ENCODE measurements at places on chromosomes 13 and 19. TPM values are rescaled to one million over a fixed set of nuclear protein-coding genes. Genes with fewer than 3 reads are reported as not detected.

DNA sequence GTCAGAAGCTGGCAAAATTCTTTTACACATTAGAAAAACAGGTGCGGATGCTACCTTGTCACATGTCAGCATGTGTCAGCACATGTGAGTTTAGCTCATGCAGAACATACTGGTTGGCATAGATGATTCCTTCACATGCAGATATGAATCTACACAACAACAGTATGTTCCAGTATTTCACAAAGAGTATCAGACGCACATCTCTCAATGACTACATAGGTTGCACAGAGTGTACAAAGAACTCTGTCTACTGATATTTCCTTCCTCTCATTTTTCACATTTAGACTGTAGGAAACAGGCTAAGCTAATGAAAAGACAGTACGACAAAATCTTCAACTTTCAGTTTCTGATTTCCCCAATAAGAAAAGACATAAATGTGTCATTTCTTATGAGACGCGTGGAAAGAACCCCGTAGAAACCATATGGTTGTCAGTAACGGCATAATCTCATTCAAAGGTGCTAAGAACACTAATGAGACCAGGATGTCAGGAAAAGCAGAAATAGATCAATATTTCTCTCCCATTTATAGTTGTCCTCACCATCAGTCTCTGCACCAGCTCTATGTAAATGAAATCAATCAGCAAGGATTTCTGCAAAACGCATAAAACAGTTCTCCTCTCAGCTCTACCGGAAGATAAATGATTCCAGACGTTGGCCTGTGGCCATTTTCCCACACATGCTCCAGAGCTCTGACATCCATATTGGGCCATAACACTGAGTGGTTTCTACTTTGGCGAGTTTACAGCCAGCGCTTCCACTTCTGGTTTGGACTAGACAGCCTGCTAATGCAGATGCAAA, 81.2 kb downstream of the STARD13 start:
- DNase-seq = no peak

- DNase-seq = no peak
These were observed 1064.4 kb downstream of the UQCRFS1 start for GRCh38 chr19:28148554-28148953.

- DNase-seq = peak; percentile 30
These were observed 467 bp downstream of the LAMP1 start for GRCh38 chr13:113297370-113298042.

DNA sequence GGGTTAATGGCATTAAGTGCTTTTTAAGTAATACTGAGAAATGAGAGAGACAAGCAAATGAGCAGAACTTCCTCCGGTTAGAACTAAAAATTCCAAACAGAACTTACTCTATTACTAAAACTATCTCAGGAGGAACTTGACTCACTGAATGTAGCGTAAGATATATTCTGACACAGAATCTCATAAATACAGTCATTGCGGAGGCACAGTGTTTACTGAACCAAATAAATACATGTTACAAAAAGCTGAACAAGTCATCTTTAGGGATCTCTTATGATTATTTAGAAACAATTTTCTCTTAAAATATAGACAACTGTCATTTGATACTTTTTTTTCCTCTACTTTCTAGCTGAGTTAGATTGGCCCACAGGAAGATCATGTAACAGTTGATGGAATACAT, 283.1 kb downstream of the KLF12 start:
- no peak for DNase-seq

DNA sequence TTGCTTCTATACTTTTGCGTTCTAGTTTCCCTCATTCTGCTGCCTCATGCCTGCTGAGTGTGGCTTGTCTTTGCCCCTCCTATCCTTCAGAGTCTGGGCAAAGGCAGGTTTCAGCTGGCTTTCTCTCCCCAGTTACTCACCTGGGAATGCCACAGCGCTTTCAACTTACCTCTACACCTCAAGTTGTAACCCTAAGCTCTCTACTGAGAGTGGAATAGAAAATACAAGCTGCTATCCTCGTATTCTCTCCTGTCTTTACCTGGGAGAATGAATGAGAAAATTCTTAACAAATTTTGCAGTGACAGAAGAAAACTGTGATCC, 316.3 kb upstream of the KLF12 start:
- DNase-seq = no peak

- DNase-seq = peak; percentile 39
These were observed 22.2 kb downstream of the FAM187B start for GRCh38 chr19:35206379-35206778.

GRCh38 chr13:23865906-23866305, 23.3 kb downstream of the MIPEP start:
- no peak for DNase-seq

DNA sequence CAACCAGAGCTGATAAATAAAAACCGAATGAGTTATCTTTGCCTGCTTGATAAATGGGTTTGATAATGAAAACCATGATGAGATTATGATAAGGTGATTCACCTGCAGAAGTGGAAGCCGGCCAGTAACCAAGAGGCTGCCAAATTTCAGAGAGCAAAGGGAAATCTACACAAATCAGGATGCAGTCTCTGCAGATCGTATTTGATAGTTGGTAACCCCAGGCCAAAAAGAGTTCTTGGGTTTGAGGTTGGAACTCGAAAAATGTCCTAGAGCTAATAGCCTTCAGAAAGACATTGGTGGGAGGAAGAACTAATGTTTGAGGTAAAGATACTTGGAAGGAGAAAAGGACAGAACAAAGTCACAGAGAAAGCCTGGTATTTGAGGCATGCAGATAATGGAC, 9.6 kb upstream of the LATS2 start:
- no peak for DNase-seq

DNA sequence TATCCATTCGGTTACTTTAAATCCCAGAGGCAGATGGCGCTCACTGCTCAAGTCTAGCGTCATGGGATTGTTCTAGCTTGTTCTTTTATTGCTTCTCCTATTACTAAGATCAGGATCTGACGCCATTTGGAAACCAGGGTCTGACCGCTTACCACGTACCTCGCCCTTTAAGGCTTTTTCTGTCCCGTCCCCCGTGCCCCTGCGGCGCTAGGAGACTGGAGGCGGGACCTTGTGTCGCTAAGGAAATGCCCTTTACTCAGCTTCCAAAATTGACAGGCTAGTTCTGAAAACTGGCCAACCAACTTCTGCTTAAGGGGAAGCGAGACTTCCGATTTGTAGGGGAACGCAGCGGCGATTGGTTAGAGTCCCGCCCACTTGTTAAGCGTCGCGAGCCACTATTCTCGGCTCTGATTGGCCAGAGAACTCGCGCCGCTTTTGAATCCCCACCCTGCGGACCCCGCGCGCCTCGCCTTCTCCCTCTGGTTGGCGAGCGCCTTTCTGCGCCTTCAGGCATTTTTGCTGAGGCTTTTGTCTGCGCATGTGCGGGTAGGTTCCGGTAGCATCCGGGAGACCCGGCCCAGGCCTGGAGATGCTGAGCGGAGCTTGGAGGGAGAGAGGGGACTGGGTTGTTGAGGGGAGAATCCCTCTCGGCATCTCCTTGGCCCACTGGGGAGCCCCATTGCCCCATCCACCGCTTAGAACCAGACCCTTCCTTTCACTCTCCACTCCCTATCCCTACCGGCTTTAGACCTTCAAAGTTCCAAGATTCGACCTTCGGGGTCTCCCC, 3.9 kb upstream of the C19orf84 start:
- DNase-seq = peak; percentile 78

GRCh38 chr13:73370066-73370465, 311.3 kb downstream of the KLF5 start:
- DNase-seq = no peak

- no peak for DNase-seq
These were observed 83.1 kb downstream of the ZNF557 start for GRCh38 chr19:7152568-7152967.

GRCh38 chr19:55461974-55462626, 658 bp upstream of the ISOC2 start:
- no peak for DNase-seq

SHISA7 gene
- total RNA-seq = not detected

- no peak for DNase-seq
These were observed 21.7 kb downstream of the CSNK1G2 start for GRCh38 chr19:1962674-1963073.

CBARP gene
- 1.4 TPM for total RNA-seq

- DNase-seq = no peak
These were observed 12.1 kb upstream of the LTBP4 start for GRCh38 chr19:40588926-40589569.

CNFN gene
- total RNA-seq = not detected

DNA sequence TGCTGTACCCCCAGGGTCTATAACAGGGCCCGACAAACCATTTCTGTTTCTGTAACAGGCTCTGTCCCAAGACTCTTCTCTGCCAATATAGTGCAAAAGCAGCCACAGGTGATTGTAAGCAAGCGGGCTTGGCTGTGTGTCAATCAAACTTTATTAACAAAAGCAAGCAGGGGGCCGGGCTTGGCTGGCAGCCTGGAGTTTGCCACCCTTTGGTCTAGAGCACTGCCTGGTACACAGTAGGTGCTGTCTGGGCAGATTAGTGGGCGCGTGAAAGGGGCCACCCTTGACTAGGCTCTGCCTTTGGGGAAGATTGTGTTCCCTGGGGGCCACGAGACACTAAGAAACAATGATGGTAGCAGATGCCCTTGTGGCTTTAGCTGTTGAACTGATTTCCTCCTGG, 27.4 kb downstream of the CCL25 start:
- DNase-seq = no peak

DNA sequence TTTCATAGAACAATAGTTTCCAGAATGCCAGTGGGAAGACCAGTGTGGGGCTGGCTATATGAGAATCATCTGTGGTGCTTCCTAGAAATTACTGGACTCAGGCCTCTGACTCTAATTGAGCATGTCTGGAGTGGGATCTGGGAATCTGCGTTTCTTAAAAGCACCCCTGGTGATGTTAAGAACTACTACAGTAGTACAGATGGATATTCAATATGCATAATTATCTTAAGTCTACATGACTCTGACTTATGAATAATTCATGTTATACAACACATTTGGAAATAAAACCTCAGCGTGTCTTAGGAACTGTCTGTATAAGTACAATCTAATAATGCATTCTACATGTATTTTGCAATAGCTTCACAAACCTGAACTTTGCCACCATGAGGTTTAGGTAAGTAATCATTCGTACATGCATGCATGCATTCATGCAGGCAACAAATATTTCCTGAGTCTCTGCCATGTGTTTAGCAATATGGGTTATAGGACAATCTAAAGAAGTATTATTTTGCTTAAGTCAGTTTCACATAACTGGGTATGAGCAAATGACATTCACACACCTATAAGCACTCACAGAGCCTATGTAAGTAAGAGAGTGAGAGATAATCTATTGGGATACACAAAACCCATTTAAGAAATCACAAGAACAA, 62.0 kb downstream of the EPSTI1 start:
- DNase-seq = no peak

Data from activated T-cell treated with anti-CD3 and anti-CD28 coated beads, Interleukin-2, amount 50 U/mL, for 4 hours (primary cell).